ENCODE measurements at places on chromosomes 3 and 15. TPM values are rescaled to one million over a fixed set of nuclear protein-coding genes. Genes with fewer than 3 reads are reported as not detected.

DNA sequence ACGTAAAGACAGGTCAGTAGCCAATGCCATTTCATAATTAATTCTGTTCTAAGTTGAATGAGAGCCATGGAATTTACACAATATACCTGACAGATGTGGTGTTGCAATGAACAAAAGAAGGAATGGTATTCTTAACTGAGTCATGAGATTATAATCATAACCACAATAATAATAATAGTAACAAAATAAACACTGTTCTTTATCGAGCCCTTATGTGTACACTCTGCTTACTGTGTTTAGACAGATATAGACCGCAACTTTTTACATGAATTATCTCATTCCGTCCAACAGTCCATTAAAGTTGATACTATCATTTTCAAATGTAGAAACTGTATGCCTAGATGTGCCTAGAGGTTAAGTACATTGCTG, 28.2 kb upstream of the SCAANT1 start:
- H3K27me3 ChIP-seq: no peaks in the 10 kb centered on the region
- peaks cover 8% of the 10 kb centered on the region for H3K36me3 ChIP-seq
- DNase-seq: no peak
- H3K27ac ChIP-seq: no peak overlapping the region
- H3K4me1 ChIP-seq: no peaks in the 10 kb centered on the region

DNA sequence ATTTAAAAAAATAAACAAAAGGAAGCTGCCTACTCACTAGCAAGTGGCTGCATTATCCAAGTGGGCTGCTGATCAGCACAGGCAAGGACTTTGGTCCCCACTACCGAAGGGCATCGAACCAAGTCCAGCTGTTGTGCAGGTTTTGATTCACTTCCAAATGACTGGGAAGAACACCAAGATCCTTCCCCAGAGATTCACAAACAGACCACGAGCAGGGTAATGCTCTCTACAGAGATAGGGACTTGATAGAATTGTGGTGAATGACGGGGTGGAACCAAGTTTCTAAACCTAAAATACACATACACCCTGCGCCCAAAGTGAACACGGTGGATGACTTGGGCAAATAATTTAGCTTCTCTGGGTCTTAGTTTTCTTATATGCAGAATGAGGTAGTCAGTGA, 203.7 kb upstream of the ICE2 start:
- H3K27ac ChIP-seq: no peak overlapping the region
- H3K4me1 ChIP-seq: peaks cover 7% of the 10 kb centered on the region
- no peaks in the 10 kb centered on the region for H3K27me3 ChIP-seq

DNA sequence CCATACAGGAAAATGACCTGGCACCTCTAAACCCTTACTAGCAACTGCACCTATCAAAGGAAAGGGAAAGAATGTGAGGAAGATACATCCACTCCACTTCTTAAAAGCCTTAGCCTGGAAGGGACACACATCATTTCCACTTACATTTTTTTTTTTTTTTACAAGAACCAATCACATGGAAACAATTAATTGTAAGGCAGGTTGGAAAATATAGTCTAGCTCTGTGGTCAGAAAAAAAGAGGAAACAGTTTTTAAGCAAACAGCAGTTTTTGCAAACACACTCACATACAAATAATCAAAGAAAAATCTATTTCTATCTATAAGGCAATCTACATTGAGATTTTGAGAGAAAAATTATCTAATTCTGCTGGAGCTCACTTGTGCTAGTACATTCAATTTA, 98.9 kb upstream of the SPRED1 start:
- H3K27me3 ChIP-seq: no peaks in the 10 kb centered on the region
- no peak for DNase-seq
- no peak overlapping the region for H3K27ac ChIP-seq
- no peaks in the 10 kb centered on the region for H3K4me1 ChIP-seq
- no peak overlapping the region for H3K4me3 ChIP-seq

- no peak for DNase-seq
- H3K4me1 ChIP-seq: peaks cover 6% of the 10 kb centered on the region
- H3K36me3 ChIP-seq: no peaks in the 10 kb centered on the region
- no peaks in the 10 kb centered on the region for H3K27me3 ChIP-seq
- peak overlapping the region; percentile 91 for H3K27ac ChIP-seq
These were observed 639 bp downstream of the SPICE1 start for GRCh38 chr3:113514265-113514769.

DNA sequence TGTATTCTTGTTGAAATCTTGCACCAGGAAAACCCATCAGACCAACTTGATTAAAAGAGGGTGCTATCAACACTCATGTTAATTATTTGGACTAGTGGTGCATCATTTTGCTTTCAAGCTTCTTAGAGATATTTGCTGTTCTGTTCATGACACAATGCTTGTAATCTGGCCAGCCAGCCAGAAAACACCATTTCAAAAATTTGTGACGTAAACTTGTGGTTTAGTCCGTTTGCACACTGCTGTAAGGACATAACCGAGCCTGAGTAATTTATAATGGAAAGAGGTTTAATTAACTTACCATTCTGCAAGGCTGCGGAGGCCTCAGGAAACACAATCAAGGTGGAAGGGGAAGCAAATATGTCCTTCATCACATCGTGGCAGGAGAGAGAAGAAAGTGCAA, 374.3 kb upstream of the TGFBR2 start:
- H3K36me3 ChIP-seq: no peaks in the 10 kb centered on the region
- H3K4me1 ChIP-seq: peaks cover 3% of the 10 kb centered on the region
- peak; percentile 40 for DNase-seq
- no peaks in the 10 kb centered on the region for H3K27me3 ChIP-seq
- H3K27ac ChIP-seq: peak overlapping the region; percentile 69
- H3K4me3 ChIP-seq: no peak overlapping the region

DNA sequence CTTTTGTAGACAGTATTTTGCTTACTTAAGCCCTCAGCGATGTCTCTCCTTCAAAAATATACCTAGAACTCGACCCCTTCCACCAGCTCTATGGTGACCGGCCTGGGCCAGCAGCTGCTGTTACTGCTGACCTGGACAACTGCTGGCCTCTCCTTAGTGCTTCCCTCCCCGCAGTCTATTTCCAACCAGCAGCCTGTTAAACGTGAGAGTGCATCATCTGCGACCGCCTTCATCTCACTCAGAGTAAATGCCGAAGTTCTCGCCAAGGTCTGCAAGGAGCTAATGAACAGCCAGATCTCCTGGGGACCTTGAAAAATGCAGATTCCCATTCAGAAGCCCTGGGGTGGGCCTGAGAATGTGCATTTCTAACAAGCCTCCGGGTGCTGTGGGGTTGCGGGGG, 86.7 kb downstream of the RPLP1 start:
- no peak for DNase-seq
- no peak overlapping the region for H3K27ac ChIP-seq
- no peak overlapping the region for H3K4me3 ChIP-seq
- no peaks in the 10 kb centered on the region for H3K36me3 ChIP-seq
- no peaks in the 10 kb centered on the region for H3K27me3 ChIP-seq

DNA sequence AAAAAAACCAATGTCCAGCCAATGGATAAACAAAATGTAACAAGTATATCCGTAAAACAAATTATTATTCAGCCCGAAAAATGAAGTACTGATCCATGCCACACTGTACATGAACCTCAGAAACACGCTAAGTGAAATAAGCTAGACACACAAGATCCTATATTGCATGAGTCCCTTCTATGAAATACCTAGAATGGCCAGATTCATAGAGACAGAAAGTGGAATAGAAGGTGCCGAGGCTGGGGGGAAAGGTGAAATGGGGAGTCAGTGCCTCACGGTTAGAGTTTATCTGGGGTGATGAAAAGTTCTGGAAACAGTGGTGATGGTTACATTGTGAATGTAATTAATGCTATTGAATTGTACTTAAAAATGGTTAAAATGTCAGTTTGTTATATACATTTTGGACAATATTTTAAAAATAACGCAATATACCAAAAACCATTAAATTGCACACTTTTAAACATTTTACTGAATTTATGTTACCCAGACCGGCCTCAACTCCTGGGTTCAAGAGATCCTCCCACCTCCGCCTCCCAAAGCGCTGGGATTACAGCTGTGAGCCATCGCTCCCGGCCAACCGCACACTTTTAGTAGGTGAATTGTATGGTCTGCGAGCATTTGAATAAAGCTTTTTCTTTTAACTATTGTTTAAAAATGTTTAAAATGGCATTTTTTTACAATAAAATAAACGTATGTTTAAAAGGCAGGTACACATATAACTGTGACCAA, 2.1 kb downstream of the RNF168 start:
- H3K27ac ChIP-seq: peak overlapping the region; percentile 98
- peak overlapping the region; percentile 92 for H3K4me3 ChIP-seq
- no peaks in the 10 kb centered on the region for H3K27me3 ChIP-seq
- H3K36me3 ChIP-seq: peaks cover 8% of the 10 kb centered on the region
- H3K4me1 ChIP-seq: no peaks in the 10 kb centered on the region

GRCh38 chr3:114803042-114803695, 343.9 kb downstream of the ZBTB20 start:
- H3K4me3 ChIP-seq: peak overlapping the region; percentile 13
- no peaks in the 10 kb centered on the region for H3K27me3 ChIP-seq
- no peak overlapping the region for H3K27ac ChIP-seq
- H3K4me1 ChIP-seq: no peaks in the 10 kb centered on the region
- DNase-seq: no peak

- H3K27me3 ChIP-seq: no peaks in the 10 kb centered on the region
- no peak overlapping the region for H3K4me3 ChIP-seq
- H3K4me1 ChIP-seq: peaks cover 44% of the 10 kb centered on the region
- H3K36me3 ChIP-seq: peaks cover 18% of the 10 kb centered on the region
- no peak overlapping the region for H3K27ac ChIP-seq
These were observed 229.0 kb downstream of the ITPR1 start for GRCh38 chr3:4722103-4722502.

MEF2A gene
- total RNA-seq: 138 TPM

TGM4 gene
- total RNA-seq: not detected
